ENCODE measurements at places on chromosomes 7 and 10. TPM values are rescaled to one million over a fixed set of nuclear protein-coding genes. Genes with fewer than 3 reads are reported as not detected.

NRCAM gene
- 96.4 TPM for total RNA-seq

LRRD1 gene
- not detected for total RNA-seq

DGKI gene
- total RNA-seq, result 0.82 TPM

ZNF438 gene
- 1.6 TPM for total RNA-seq

FAM221A gene
- total RNA-seq, result 0.55 TPM

SLC16A9 gene
- total RNA-seq, result 0.08 TPM

RAB18 gene
- 87.8 TPM for total RNA-seq

CPED1 gene
- total RNA-seq, result not detected

LIPJ gene
- not detected for total RNA-seq

ATRNL1 gene
- 0.23 TPM for total RNA-seq

ABCB4 gene
- total RNA-seq, result not detected

GHITM gene
- total RNA-seq, result 203 TPM

MRLN gene
- not detected for total RNA-seq

NPFFR1 gene
- not detected for total RNA-seq

Measured in A549 treated with Hydrocortisone at 1 μM for 4 hours (cell line).